ENCODE measurements at places on chromosomes 1 and 21.

DNA sequence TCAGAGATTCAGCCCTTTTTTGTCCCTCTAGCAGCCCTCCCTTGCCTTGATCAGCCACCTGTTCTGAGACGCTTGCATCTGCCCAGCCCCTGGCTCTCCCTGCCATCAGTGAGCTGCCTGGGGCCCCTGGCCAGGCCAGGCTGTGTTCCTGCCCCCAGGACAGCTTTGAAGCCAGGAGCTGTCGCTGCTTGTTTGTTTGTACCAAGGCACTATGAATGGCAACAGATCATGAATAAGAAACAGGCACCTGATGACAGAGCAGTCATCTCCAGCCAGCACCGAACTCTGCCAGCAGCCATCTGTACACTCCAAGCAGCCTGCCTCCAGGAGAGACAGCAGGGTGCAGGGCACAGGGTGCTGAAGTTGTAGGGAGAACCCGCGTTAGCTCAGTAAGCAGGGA lies 8.1 kb upstream of the VWA5B1 start:
- no peak for DNase-seq

- DNase-seq, result no peak
Observed at GRCh38 chr1:153572569-153573015, 6.9 kb upstream of the S100A2 start.

DNA sequence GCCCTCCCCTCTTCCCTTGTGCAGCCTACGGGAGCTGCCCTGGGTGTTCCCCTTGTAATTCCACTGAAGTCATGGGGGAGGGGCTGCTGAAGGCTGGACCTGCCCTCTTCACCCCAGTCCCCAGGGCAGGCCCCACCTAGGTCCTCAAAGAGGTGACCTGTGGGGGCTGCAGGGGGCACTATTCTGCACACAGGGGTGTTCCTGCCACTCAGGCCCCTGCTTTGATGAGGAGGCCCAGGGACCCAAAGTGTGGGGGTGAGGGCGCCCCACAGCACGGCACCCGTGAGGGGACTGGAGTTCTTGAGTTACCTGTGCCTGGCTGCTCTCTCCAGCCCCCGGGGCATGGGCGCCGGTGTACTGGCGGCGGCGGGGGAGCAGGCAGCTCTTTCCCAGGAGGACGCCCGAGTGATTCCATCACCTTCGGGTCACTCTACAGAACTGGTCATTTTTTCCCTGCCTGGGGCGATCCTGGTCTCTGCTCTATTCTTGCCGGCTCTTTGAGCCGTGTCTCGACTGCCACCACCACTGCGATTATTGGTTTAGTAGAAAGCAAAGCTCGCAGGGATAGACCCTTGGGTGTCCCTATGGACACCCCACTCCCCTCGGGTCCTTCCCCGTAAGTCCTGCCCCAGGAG lies 6.9 kb upstream of the PRDM16 start:
- no peak for DNase-seq

DNA sequence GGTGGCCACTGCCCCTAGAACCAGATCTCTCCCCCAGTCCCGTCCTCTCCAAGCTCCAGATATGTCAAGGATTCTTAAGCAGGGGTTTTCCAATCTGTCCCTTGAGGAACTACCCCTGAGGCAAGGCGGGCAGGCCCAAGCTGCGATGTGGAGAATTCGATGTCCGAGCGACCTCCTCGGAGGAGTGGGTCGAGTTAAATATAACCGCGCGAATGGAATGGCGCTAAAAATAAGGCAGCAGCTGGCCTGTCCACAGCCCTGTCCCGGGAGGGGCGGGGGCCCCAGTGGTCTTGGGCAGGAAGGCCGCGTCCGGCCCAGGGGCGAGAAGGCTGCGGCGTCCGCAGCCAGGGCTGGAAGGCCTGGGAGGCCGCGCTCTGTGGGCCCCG lies 5.8 kb upstream of the FOXD3 start:
- DNase-seq, result no peak

DNA sequence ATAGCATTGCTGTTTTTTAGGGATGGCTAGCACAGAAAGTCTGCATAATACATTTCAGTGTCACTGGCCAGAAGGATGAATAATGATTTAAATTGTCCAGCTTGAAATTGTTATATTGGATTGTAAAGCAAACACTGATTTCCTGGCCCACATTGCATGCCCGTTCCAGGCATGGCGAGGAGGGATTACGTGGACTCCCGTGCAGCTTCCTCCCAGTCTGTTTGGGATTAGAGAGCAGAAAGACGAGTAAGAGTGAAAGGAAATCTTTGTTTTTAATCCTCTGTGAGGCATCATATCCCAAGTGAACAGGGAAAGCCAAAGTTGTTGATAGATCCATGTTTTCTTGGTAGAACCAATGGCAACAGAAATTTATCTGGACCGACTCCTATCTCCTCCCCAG lies 8.4 kb downstream of the TRIM58 start:
- no peak for DNase-seq

- no peak for DNase-seq
Observed at GRCh38 chr1:3379934-3380333, 74.5 kb upstream of the ARHGEF16 start.

GRCh38 chr1:1352786-1353388 lies 3.7 kb upstream of the DVL1 start:
- no peak for DNase-seq

DNA sequence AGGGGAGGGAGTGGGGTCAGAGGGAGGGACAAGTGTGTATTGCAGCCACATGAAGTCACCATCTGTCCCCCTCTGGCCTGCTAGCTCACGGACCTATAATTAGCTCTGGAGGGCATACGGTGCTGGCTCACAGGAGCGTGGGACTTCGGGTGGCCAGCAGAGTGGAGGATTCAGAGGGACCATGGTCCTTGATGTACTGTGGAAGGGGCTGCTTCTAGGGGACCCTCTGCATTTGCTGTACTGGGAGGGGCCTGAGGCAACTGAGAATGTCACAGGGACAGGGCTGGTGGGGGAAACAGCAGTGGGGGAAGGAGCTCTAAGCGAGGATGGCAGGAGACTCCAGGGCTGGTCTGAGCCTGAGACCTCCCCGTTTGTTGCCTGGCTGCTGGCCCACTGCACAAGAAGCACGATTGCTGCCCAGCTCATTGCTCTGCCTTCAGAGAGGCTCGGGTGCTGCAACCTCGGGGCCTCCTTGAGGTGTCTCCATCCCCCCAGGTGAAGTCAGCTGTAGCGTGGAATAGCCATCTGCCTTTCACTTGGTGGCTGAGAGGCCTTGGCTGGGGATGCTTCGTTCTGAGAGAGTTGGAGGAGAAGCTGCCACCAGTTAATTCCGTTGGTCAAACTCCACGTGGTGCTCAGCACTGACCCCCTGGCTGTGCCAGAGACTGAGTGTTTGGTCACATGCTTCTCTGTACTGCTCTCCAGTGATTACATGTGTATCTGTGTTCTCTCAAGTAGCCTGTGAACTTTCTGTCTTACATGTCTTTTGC lies 2.7 kb downstream of the PPFIA4 start:
- DNase-seq, result no peak

DNA sequence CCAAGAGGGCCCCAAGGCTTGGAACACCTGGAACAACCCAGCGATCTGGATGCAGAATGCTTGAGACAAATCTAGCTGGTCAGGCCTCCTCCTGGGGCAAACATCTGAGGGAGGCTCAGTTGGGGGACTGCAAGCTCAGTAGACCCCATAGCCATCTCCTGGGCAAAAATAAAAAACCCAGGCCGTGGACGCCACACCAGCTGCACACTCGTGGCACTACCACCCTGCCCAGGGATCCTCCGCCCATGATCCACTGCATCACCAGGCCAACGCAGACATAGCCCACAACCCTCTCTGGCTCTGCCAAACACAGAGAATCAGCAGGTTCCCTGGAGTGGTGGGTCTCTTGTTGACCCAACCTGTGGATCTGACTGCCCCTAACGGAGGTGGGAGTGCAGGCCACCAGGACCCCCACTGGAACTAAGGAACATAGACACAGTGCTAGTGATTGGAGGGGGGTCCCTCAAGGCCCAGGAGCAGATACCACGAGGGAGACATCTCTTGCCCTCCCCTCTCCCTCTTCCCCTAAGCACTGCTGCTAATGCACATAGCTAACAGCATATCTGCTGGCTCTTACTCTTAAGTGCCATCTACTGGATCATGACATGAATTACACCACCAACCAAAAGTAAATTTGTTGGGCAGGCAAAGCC lies 147.2 kb downstream of the CHD1L start:
- DNase-seq, result peak; percentile 19

DNA sequence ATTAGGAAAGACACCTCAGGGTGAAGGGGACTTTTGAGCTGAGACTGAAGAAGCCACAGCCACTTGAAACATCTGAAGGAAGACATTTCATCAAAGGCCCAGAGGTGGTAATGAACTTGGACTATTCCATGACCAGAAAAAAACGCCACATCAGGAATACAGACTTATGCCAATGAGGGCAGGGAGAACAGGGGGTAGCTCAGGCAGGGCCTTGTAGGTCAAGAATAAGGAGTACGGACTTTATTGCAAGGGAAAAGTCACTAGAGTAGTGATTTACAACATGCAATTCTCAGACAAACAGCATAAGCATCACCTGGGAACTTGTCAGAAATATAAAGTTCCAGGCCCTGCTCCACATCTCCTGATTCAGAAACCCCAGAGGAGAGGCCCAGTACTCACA lies 11.8 kb downstream of the TP53BP2 start:
- no peak for DNase-seq

GRCh38 chr1:109243860-109244552 lies 5.3 kb upstream of the CELSR2 start:
- no peak for DNase-seq

- DNase-seq, result no peak
Observed at GRCh38 chr1:55726994-55727393, 511.8 kb upstream of the USP24 start.

GRCh38 chr21:38950435-38951094 lies 144.8 kb downstream of the ETS2 start:
- DNase-seq, result no peak
